ENCODE measurements at places on chromosomes 11 and 22.

GRCh38 chr11:116580799-116581198, 192.0 kb downstream of the BUD13 start:
- peak; percentile 83 for DNase-seq

DNA sequence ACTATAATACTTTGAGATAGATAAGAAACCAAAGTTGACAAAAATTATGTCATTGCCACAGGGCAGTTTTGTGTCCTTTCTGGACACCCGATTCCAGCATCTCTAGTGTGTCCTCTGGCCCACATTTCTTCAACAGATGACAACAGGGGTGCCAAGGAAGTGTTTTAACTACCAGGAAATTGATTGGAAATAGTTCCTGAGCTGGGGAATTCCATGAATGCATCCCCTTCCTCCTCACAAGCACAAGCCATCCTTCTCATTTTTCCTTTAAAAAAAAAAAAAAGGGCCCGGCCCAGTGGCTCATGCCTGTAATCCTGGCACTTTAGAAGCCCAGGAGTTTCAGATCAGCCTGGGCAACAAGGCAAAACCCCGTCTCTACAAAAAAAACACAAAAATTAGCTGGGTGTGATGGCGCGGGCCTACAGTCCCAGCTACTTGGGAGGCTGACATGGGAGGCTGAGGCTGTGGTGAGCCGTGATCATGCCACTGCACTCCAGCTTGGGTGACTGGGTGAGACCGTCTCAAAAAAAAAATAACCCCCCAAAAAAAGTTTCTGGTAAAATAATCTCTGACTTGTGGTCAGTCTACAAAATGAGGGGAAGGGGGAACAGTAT, 797 bp upstream of the B3GAT3 start:
- no peak for DNase-seq

DNA sequence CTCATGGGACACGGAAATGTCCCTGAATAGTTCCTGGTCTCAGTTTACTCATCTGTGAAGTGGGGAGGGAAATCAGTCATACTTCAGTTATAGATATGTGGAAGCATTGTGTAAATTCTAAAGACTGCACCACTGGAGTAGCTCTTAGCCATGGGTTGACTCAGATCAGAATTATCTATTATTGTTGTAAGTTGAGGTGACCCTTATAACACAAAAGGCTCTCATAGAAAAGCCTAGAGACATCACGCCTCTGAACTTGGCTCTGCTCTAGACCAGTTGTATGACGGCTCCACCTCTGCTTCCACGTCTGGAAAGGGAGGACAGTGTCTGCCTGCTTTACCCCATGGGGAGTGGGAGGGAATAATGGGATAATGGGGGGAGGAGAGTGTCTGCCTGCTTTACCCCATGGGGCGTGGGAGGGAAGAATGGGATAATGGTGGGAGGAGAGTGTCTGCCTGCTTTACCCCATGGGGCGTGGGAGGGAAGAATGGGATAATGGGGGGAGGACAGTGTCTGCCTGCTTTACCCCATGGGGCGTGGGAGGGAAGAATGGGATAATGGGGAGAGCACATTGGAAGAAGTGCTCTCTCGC, 98.2 kb downstream of the AMOTL1 start:
- peak; percentile 9 for DNase-seq

- no peak for DNase-seq
Observed at GRCh38 chr11:96869207-96869606, 479.4 kb downstream of the JRKL start.

DNA sequence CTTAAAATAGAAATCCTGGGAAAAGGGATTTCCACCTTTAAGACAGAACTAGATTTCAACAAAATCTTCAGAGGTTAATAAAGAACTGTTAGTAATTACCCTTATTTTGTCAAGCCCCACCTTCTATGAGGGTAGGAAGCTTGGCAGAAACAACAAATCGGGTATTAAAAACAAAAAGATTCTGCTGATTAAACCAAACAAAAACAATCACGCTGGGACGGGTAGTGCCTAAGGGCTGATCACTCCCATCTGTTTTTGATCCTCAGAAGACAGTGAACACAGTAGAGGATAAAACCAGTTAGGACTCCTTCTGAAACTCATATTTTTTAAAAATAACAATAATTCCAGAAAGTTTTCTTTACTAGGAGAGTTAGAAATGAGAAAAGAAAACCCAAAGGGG, 441.3 kb upstream of the API5 start:
- DNase-seq, result no peak

GRCh38 chr22:20885017-20885556, 26.3 kb downstream of the SNAP29 start:
- no peak for DNase-seq

- no peak for DNase-seq
Observed at GRCh38 chr22:24231706-24232105, 13.2 kb downstream of the GGT5 start.

DNA sequence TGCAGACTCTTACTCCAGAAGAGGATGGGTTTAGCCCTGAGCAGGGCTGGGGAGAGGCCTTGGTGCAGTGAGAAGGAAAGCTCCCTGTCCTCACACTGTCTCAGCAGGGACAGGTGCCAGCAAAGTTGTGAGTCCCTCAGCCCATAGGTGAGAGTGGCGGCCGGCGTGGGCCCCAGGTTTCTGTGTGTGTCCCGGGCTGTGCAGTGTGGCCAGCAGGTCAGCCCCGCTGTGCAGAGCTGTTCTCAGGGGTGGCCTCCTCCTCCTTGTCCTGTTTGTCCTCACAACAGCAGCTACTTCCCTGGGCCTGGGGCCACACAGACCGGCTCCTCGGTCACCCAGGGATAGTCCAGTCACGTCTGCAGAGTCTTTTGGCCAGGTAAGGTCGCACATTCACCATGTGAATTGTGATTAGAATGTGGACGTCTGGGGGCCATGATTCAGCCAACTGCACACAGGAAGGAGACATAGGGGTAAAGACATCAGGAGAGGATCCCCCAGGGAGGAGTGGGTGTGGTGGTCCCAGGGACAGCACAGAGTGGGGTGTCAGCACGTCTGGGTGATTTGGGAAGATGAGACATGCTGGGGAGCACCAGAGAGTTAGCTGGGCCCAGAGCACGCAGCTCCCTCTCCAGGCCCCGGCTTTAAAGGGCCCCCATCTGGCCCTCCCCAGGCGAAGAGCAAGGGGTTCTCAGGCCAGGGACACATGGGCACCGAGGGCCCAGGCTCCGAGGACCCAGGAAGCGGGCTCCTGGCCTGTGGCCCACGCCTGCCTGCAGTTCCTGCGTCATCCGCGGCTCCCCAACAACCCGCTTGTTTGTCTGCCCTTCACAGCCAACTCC, 81.6 kb downstream of the MYEOV start:
- DNase-seq, result no peak

- DNase-seq, result no peak
Observed at GRCh38 chr22:43038325-43038724, 23.4 kb upstream of the PACSIN2 start.

- DNase-seq, result peak; percentile 49
Observed at GRCh38 chr11:77110836-77111235, 8.2 kb downstream of the OMP start.

- DNase-seq, result no peak
Observed at GRCh38 chr11:92964471-92964870, 5.0 kb upstream of the MTNR1B start.

GRCh38 chr11:28900427-28900826, 792.2 kb downstream of the METTL15 start:
- no peak for DNase-seq

- DNase-seq, result no peak
Observed at GRCh38 chr11:44596525-44597276, 31.2 kb downstream of the CD82 start.

DNA sequence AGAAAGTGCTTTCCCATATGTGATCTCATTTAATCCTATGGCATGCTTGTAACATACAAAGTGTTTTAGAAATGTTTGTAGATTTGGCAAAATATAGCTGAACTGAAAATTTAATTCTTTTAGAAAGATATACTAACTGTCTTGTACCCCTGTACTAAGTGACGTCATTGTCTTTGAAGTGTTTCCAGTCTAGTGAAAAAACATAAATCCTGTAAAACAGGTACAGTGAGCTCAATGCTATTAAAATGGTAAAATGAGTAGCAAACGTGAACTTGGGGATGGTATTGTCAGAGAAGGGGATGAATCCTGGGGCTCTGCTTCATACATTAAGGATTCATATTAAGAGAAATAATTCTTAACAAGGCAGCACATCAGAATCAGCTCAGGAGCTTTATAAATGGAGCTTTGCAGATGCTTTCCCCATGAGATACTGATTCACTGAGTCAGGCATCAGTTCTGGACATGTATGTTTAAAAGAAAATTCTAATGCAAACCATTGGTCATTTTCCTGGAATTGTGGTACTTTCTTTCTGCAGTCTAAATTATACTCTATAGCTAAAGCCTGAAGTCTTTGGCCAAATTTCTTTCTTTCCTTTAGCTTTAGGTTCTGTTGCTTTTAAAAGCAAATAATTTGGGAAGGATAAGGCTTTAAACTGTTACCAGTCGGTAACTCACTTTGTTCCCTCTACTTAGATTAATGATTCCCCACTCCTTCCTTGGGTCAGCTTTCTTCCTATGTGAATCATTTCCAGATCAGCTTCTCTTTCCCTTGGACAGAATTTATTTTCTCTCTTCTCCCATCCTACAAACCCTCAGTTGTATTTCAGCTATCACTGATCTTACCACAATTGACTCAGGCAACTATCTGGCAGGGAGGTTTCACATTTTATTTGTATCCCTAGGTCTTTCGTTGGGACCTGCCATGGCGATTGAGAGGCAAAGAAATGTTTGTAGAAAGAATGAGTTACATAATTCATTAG, 57.5 kb upstream of the DDI1 start:
- no peak for DNase-seq

DNA sequence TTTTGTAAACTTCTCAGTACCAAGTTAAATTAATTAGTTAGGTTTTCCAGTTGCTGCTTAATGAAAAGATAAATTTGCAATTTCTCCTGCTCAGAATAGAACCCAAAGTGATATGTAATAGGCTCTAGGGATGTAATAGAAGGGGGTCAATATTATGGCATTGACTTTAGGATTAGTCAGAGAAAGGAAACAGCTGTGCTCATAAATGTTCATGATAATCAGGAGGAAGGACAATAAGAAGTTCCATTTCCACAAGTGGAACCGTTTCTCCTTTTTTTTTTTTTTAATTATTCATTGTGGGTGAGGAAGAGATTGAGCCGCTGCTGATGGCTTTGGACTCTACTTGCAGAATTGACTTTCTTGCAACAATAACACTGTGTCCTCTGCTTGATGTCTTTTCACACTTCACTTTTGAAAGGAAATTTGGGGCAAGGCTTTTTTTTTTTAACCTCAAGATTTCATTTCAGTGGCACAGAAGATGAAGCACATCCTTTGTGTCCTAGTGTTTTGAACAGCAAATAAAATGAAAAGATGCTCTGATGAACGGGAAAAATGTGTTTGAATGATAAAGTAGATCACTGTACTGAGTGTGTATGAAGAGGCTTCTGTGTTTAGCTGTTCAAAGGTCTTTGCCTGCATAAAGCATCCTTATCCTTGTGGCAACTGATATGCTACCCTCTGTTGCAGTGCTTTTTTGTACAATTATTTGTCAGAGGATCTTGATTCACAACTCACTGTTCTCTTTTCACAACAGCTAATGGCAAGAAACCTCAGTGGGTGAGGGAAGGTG, 62.4 kb downstream of the GAS2 start:
- no peak for DNase-seq

- DNase-seq, result no peak
Observed at GRCh38 chr11:119030029-119030328, 698 bp downstream of the SLC37A4 start.

DNA sequence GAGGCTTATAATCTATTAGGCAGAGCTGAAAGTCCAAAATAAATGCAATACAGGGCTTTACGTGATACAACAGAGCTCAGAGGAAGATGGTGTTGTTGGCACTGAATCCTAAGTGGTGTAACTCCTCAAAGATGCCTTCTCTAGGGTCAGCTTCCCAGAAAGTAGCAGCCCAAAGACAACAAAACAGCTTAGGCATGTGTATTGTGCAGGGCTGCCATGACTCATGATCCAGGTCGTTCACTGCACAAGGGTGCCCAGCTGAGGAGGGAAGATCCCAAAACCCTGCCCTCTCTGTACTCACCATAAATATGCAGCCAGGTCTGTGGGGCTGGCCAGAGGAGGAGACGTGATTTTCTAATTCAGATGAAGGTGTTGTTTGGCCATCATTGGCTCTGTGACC, 59.4 kb upstream of the NNMT start:
- DNase-seq, result no peak

DNA sequence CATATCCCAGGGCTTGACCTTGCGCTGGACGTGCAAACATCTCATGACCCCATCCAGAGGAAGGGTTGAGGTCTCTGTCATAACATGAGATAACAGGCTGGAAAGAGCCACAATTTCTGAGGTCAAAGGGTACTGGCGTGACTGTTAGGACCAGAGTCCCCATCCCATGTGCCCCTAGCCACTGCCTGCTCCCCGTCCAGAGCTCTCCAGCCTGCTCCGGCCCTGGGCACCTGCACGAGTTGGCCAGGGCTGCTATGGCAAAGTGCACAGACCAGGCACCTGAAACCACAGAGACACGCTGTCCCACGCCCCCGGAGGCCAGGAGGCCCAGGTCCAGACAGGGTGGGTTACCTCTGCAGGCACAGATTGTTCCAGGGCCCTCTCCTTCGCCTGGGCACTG, 58.9 kb downstream of the SHANK2 start:
- DNase-seq, result no peak

DNA sequence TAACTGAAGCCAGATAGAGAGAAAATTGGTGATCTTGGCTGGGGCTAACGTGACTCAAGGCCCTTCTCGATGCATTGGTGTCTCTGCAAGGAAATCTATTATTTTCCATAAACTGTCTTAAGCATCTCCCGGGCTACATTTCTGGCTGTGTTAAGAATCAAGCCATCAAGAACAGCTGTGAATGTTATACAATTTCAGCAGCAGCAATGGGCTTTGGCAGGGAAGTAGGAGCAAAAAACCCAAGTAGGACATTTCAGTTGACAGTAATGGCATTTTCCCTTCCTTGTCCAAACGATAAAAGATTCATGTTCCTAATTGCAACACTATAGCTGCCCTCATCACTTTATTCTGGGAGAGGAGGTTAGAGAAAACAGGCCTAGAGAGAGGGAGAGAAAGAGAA, 335.0 kb downstream of the CADM1 start:
- DNase-seq, result no peak

- DNase-seq, result no peak
Observed at GRCh38 chr11:110524238-110524637, 94.5 kb downstream of the FDX1 start.

GRCh38 chr11:41250408-41250935, 209.0 kb downstream of the LRRC4C start:
- DNase-seq, result no peak

DNA sequence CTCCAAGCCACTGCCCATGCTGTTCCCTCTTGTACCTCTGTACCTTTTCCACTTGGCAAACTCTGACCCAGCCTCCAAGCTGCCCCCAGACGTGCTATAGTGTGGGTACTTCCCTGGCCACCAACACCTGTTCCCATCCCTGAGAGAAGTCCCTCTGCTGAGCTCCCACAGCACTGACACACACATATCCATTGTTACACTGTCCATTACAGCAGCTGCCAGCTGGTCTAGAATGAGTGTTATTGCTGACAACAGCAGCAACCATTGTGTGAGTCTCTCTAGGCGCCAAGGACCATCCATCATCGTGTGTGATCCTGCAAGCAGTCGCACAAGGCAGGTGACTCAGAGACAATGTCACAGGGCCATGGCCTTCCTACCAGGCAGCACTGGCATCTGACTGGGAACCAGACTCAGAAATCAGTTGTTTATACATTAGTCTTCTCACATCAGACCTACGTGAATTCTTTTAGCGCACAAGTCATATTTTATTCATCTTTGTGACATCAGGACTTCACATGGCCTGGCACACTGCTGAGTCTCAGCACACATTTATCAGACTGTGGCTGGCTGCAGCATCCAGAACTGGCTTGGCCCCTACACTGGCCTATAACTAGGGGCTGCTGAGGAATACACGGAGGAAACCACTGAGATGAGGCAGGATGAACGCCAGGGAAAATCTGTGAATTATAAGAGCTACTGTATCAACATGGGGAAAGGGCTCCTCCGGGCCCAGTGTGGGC, 56.4 kb downstream of the SGSM3 start:
- peak; percentile 81 for DNase-seq

Measured in NCI-H2081 (cell line).